Esophagus mucosa (tissue), 1 donor: ENCODE measurements at places on chromosomes 13 and 19.

- no peak for ATAC-seq
These were observed 141.0 kb downstream of the RAP2A start for GRCh38 chr13:97574926-97575325.

- peak; percentile 60 for ATAC-seq
These were observed 30.6 kb upstream of the ZNF681 start for GRCh38 chr19:23789246-23789645.

DNA sequence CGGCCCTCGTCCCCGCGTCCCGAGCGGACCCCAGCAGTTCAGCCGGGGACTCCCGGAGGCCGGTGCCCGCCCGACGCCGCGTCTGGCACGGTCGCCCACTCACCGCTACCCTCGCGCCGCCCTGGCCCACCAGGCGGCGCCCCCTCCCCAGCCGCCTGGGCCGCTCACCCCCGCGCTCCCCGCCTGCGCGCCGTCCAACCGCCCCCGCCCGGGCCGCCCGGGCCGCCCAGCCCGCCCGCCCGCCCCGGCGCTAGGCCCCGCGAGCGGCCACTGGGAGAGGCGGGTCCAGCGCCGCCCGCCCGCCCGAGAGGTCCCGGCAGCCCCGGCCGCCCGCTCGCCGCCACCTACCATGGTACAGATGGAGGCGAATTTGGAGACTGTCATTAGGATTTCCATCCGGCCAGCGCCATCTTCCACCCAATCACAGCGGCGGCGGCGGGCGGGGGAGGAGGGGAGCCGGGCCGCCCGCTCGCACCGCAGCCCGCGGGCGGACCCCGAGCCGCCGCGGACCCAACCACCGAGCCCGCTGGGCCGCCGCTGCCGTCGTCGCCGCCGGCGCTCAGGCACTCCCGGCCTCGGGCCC lies at the start of gene USP12:
Gene USP12, minus strand, starts transcription at position 568 of the 583 bp plus-strand sequence. Its CDS starts 172 bp downstream, at position 396.
- ATAC-seq, result peak; percentile 1

DNA sequence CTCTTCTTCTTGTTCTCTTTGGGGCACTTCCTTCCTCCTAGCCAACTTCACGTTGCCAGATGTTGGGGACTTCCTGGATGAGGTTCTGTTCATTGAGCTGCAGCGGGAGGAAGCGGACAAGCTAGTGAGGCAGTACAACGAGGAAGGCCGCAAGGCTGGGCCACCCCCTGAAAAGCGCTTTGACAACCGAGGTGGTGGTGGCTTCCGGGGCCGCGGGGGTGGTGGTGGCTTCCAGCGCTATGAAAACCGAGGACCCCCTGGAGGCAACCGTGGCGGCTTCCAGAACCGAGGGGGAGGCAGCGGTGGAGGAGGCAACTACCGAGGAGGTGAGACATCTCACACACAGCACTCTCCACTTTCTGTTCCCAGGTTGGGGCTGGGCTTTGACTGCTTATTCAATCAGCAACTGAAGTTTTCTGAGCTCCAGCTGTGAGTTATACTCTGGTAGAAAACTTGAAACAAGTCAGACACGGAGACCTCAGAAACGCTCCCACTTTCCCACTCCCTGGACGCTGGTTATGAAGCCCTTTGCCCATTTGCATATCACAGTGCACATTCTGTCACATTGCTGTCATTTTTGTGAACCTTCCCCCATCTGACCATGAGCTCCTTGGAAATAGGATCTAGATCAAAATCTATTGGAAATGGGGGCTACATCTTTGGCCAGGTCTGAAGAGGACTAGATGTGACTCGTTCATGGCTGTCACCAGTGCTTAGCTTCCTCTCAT lies 7.2 kb upstream of the CCDC97 start:
- ATAC-seq, result peak; percentile 14

DNA sequence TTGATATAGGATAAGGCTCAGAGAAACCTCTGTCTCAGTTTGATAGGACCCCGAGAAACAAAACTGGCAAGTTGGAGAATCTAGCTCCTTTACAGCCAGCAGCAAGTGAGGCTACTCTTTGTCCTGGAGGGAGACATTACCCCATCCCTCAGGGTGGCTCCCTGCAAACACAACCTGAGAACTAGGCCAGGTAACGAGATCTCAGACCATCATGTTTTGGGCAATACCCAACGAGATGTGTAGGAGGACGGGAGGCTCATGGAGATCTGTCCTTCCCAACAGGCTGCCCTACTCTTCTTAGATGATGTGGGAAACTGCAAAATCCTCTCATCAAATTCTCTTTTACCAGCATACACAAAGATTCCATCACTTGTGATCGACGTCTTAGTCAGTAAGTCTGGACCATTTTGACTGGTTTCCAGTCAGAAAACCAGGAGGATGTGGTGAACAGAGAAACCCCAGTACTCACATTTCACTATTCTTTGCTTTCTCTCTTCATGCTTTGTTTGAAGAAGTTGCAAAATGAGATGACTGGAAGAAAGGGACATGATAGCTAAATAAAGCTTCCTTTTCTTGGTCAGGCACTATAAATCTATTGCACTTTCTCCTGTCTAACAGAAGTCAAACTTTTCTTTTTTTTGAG lies 6.0 kb upstream of the CTU1 start:
- ATAC-seq, result no peak

DNA sequence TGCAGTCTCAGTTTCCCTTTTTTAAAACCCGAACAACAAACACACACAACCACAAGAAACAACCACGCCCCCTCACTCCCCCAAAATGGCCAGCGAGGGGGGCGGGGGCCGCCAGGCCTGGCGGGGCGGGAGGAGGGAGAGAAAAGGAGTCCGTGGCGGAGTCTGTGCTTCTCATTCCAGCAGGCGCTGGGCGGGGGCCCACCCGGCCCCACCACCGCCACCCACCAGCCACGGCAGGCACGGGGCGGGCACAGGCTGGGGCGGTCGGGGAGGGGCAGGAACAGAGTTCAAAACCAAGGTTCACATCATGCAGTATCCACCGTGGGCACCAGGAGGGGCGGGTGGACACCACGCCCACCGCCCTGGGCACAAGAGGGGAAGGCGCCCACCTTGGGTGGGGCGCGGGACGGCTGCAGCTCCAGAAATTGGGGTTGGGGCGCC lies 12.9 kb downstream of the DPF1 start:
- ATAC-seq, result no peak

GRCh38 chr19:3617463-3617862 lies 9.1 kb downstream of the CACTIN start:
- ATAC-seq, result no peak

DNA sequence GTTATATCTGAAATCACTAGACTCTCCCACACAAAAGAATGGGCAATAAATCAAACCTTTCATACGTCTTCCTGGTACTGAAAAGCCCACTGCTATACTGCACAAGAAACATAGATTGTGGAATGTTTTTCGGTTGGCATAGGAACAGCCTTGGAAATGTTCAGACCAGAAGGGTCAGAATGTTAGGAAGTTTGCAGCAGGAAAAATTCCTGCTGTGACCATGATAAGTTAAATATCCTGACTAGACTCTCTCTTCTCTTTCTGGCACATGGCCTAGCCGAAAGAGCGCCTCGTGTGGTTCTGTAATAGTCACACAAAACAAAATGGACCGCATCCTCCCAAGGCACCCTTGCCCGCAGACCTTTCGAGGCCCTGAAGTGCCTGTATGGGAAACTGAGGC lies 427.2 kb downstream of the COG6 start:
- no peak for ATAC-seq

DNA sequence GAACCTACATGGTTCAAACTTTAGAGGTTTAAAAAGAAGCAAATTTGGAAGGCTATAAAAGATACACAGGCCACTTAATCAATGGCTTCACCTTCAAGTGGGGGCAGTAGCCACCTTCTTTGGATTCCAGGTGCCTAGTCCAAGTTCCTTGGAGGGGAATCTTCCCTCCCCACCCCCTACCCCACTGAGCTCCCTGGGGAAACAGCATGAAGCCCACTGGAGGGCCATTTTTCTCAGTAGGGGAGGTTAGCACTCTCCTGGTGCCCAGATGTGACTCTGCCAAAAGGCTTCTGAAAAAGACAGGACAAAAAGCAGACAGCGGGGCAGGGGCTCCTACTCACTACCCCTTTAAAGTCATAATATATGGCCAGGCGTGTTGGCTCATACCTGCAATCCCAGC lies 93.9 kb downstream of the KCTD15 start:
- ATAC-seq, result no peak

- ATAC-seq, result no peak
These were observed 104.5 kb downstream of the URI1 start for GRCh38 chr19:30046522-30046921.

DNA sequence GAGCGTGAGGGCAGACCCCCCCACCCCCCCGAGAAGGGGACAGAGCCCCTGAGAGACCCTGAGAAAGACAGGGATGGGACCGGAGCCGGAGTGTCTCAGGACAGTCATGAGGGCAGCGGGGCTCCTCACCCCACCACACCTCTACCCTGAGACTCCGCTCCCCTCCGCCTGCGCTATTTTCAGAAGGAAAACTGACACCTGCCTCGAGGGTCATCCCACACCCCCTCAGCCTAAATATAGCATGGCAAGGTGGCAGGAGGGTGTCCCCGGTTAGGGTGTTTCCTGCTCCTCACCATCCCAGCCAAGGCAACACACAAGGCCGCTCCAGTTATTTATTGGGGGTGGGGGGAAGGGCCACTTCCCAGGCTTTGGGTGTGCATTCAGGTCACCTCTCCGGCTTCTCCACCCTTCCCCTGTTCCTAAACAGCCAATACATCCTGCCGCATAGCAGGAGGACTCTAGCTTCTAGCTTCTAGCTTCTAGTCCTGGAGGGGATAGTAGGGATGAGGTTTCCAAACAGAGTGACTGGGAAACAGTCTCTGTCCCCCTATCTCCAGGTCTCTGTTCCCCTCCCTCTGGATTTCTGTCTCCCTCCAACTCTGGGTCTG lies 1.4 kb upstream of the NTF4 start:
- no peak for ATAC-seq

DNA sequence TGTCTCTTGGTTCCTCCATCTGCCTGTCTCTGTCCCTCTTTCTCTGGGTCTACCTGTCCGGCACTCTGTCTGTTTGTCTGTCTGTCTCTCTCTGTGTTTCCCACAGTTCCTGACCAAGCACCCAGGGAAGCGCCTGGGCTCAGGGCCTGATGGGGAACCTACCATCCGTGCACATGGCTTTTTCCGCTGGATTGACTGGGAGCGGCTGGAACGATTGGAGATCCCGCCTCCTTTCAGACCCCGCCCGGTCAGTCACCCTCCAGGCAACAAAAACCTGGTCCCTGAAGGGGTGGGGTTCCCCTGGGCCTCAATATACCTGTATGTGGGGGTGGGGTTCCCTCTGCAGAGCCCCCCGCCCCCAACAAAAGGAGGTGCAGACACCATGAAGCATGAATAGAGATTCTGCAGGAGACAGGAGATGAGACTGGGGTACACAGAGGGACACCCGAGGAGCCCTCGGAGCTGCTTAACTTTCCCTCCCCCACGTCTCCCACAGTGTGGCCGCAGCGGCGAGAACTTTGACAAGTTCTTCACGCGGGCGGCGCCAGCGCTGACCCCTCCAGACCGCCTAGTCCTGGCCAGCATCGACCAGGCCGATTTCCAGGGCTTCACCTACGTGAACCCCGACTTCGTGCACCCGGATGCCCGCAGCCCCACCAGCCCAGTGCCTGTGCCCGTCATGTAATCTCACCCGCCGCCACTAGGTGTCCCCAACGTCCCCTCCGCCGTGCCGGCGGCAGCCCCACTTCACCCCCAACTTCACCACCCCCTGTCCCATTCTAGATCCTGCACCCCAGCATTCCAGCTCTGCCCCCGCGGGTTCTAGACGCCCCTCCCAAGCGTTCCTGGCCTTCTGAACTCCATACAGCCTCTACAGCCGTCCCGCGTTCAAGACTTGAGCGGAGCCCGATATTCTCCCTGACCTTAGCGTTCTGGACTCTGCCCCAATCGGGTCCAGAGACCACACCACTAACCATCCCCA lies 2.6 kb upstream of the CACNG7 start:
- peak; percentile 55 for ATAC-seq

GRCh38 chr19:35549879-35550523 lies 4.6 kb downstream of the TMEM147 start:
- ATAC-seq, result no peak

GRCh38 chr13:102907886-102908515 lies 62.2 kb downstream of the ERCC5 start:
- no peak for ATAC-seq

GRCh38 chr13:34803756-34804155 lies 138.3 kb upstream of the NBEA start:
- ATAC-seq, result no peak

DNA sequence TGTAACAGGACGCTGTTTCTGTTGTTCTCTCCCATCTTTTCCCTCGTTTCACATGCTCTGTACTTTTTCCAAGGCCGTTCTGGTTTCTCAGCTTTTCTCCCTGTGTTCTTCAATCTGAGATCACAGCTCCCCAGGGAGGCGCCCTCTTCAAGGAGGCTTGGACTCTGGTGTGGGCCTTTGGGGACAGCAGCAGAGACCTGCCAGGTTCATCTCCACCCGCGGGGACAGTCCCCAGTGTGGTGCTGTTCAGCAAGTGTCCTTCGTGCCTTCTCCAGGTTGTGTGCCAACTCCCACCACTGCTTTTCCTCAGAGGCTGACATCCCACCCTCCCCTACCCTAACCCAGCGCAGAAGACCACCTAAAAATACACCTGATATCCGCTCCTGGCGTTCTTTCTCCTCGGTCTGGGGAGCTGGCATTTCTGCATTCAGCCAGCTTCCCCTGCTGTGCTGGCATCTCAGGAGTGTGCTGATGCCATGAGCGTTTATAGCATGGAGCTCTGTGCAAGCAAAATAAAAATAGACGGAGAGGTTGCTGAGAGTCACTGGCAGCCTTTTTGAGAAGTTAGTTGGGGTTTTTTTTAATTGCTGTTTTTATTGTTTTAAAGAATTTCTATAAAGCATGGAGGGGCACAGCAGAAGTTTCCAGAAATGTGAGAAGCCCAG lies 149.4 kb downstream of the STK24 start:
- no peak for ATAC-seq

DNA sequence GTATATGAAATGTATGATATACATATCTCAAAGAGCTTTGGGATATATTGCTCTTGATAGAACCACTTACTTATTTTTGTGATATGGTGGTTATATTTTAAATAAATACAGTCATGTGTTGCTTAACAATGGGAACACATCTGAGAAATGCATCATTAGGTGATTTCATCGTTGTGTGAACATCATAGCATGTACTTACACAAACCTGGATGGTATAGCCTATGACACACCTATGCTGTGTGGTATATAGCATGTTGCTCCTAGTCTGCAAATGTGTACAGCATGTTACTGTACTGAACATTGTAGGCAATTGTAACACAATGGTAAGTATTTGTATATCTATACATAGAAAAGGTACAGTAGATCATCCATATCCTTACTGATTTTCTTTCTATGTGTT lies 7.7 kb downstream of the RB1 start:
- no peak for ATAC-seq

DNA sequence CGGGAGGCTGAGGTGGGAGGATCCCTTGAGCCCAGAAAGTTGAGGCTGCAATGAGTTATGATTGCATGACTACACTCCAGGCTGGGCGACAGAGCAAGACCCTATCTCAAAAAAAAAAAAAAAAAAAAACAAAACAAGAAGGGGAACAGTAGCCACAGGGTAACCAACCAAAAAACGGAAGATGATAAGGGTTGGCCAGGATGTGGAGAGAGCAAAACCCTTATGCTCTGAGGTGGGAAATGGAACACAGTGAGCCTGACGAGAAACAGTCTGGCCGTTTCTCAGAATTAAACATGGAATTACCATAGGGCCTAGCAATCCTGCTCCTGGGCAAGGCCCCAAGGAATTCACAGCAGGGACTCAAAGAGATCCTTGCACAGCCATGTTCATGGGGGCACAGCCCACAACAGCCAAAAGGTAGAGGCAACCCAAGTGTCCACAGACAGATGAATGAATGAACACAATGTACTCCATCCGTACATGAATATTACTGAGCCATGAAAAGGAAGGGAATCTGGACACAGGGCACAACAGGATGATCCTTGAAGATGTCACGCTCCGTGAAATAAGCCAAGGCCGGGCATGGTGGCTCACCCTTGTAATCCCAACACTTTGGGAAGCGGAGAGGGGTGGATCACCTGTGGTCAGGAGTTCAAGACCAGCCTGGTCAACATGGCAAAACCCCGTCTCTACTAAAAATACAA lies 11.3 kb downstream of the NMRK2 start:
- ATAC-seq, result no peak
